Activated CD4-positive, alpha-beta T cell treated with anti-CD3 and anti-CD28 coated beads, Interleukin-2, amount 50 U/mL, for 4 hours (primary cell): ENCODE measurements at places on chromosomes 5 and 9.

DNA sequence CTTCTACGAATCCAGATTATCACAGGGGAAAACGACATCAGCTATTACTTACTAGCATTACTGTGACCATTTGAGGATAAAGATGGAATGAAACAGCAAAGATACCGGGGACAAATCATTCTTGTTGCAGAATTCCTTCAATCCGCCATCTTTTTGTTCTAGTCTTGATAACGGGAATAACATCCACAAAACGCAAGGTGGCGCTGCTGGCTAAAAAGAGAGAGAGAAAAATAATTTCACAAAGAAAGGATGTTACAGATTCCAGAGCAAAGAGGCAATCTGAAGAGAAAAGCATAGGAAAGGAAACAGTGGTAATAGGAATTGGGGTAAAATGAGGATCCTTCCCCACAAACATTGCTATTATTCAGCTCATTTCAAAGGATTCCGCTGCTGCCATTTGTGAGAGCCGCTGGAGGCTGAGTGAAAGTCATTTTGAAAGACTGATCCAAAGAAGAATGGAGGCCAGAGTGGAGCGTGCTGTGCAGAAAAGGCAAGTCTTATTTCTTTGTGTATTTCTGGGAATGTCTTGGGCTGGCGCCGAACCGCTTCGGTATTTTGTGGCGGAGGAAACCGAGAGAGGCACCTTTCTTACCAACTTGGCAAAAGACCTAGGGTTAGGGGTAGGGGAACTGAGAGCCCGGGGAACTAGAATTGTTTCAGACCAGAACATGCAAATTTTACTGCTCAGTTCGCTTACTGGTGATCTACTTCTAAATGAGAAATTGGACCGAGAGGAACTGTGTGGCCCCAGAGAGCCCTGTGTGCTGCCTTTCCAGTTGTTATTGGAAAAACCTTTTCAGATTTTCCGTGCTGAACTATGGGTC, at the start of gene PCDHB7:
Gene PCDHB7 (plus strand): TSS at position 264 of the 824 bp plus-strand sequence. CDS start 192 bp downstream, at position 456.
- DNase-seq: no peak

DNA sequence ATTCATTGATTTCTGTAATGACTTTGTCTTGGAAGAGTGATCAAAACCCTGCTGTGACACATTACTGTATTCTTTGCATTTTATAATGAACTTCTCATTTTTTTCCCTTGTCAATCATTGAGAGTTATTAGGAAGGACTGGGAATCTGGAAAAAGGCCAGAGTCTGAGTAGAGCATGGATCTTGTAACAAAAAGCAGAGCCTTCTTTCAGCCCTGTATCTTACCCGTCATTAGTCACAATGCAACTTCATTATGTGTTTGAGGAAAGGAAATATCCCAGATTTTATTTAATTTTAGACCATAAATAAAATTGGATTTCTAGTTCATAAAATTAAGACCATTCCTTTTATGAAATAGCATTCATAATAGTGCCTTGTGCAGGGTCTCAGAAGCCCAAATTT, 131.4 kb downstream of the ARHGEF28 start:
- no peak for DNase-seq

GRCh38 chr5:100590867-100591266, 55.7 kb downstream of the FAM174A start:
- DNase-seq: no peak

DNA sequence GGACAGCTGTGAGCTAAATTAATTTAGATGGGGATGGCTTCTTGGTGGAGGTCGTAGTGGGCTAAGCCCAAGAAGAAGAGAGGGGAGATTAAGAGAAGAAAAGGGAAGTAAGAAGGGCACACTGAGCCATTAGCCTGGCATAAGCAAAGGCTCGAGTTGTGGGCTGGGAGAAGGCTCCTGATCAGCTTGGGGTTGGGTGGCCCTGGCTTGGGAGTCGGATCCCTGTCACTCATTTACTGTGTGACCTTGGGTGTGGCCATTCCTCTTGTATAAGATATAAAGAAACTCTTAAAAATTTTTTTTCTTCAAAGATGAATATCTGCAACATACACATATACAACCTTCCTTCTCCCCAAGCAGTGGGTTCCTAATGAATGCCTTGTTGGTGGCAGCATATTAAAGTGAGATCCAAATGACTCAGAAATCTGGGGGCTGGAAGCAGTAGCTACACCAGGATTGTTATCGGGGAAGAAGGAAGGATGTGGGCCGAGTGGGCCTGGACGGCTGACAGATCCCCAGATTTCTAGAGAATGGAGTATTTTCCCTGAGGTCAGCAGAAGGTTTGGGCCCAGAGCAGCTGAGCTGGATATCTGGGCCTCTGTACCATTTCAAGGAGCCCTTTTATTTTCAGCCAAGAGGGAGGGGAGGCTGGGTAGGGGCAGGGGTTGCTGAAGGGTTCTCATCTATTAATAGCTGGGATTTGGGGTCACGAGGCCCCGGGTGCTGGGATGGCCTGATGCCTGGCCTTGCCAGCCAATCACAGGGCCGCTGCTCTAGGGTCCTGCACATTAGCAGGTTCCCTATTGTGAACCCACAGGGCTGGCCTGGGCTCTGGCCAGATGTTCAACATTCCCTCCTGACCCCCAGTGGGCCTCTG, 52.1 kb downstream of the PPARGC1B start:
- no peak for DNase-seq

GRCh38 chr5:94361832-94362796, 256.3 kb downstream of the KIAA0825 start:
- no peak for DNase-seq

DNA sequence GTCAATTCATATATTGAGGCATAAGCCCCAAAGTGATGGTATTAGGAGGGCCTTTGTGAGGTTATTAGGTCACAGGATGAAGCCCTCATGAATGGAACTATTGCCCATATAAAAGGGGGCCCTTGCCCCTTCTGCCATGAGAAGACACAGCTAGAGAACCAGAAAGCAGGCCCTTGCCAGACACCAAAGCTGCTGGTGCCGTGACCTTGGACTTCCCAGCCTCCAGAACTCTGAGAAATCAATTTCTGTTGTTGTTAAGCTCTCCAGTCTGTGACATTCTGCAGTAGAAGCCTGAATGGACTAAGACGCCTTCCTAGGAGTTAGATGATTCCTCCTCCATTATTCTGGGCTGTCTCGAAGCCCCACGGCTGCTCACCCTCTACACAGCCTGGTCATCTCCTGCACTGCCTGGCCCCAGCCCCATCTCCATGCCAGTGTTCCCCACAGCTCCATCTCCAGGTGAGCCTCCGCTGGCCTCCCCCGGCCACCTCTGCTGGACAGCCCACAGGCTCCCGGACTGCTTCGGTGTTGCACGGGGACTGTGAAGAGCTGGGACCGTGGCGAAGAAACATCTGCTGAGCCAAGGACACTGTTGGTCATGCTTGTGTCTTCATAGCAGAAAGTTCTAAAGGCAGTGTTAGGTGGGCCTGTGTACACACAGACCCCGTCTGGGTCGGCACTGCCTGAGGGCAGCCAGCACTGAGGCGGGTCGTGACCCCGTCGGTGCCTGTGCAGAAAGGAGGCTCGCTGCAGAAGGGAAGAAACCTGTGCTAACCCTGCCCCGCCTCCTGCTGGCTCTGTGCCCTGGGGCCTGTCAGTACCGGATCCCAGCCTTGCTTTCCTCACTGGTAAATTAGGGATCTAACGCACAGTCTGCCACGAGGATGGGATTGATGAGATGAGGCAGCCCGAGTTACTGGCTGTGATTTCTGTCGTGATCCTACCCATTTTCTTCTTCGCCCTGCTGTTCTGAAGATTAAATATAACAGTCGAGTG, 55.1 kb upstream of the CNOT6 start:
- DNase-seq: no peak

DNA sequence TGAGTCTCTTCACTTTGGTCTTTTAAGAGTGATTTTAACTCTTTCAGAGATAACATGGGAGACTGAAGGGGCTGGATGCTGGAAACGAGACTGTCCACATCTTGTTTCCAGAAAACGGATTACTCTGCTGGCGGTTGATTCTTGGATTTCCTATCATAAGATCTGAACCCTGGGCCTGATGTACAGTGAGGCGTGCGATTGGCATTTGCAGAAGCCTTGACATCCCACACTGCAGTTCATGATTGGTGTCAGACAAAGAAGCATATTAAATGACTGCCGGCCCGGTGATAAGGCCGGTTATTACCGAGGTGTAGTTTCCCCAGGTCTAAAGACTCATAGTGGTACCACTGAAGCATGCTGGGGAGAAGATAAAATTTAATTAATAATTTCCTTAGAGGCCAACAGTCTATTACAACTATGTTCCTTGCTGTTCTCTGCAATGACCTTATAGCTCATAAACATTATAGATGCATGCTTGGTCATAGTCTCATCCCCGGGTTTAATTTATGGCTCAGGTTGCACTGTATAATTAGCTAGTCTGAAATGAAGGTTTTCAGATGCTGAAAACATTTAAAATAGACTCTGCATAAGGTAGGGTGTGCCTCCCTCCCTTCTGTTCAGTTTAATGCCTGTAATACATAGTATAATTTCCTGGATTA, 99.2 kb downstream of the PPP2R2B start:
- no peak for DNase-seq
